CD4-positive, alpha-beta T cell treated with Interleukin-17A for 4 hours (primary cell): ENCODE measurements at places on chromosomes 4 and X.
A peak's percentile ranks its signal among the peaks of the same experiment; 100 is the strongest.

DNA sequence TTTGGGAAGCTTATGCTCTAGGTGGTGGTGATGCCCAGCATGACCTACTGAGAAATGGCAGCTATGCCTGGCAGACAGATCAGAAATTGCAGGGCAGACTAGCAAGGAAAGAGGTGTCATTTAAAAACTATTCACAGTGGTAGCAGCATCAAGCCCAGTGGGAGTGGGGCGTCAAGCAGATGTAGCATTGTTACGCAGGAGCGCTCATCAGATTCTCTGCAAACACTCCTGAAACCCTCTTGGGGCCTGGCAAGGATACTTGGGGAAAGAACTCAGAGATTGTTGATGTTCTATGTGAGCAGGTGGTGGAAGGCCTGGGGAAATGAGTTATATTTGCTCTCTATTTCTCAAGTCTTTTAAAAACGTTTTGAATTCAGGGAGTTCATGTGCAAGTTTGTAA, 437.6 kb downstream of the RAPGEF2 start:
- DNase-seq, result no peak

- DNase-seq, result no peak
Measured at GRCh38 chrX:18173494-18174180, 47.0 kb downstream of the BEND2 start.

- DNase-seq, result no peak
Measured at GRCh38 chr4:23290656-23291055, 597.9 kb downstream of the GBA3 start.

DNA sequence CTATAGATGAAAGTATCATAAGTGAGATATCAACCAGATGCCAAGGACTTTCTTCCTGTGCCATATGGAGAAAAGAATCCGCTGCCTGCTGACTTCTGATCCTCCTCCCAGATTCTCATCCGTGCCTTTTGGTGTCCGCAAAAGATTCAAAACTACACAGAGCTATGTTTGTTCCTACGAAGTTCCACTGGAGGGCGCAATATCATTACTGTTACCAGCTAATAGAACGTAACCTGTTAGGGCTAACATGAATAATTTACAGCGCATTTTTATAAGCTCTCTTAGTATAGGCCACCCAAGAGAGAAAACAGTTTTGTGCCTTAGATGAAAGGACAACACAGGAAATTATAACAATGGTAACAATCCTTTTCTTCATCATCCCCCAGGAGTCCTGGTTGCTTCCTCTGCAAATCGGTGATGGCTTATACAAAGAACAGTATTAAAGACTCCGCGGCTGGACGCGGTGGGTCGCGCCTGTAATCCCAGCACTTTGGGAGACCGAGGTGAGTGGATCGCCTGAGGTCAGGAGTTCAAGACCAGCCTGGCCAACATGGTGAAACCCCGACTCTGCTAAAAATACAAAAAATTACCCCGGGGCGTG, 22.8 kb upstream of the CENPVL3 start:
- DNase-seq, result peak; percentile 3

DNA sequence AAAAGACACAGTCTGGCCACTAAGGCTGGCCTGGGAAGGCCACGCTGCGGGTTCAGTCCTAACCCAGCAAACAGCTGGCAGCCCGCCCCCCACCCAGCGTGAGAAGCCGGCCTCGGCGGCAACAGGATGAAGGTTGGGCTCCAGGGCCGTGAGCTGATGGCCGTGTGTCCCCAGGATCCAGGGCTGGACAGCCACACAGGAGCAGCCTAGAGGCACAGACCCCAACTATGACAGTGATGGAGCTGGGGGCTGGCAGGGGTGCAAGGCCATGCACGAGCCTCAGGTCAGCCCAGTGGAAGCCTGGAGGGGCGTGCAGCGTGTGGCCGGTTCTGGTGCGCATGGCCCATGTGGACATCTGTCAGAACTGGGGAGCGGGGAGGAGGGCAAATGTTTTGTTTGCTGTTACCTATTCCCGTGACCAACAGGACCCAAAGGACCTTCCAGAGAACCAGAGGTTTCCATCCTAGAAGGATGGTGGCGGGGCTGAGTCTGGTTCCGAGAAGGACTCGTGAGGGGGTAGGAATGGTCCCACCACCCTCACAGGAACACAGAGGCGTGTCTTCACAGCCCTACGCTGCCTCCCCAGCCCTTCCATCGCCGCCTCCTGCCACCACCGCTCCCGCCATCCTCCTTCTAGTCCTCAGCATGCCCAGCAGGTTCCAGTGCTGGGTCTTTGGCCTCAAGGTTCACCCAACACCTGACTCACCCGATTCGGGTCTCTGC, 46.5 kb downstream of the ZFYVE28 start:
- no peak for DNase-seq

- DNase-seq, result no peak
Measured at GRCh38 chrX:39749135-39749534, 348.6 kb downstream of the BCOR start.

GRCh38 chr4:92035666-92036065, 268.1 kb upstream of the GRID2 start:
- DNase-seq, result no peak

- no peak for DNase-seq
Measured at GRCh38 chr4:129438456-129438981, 342.6 kb downstream of the C4orf33 start.

- DNase-seq, result no peak
Measured at GRCh38 chr4:158676076-158676475, 4.0 kb downstream of the ETFDH start.

- DNase-seq, result peak; percentile 60
Measured at GRCh38 chr4:681736-682451, 7.1 kb downstream of the SLC49A3 start.

- no peak for DNase-seq
Measured at GRCh38 chr4:158371158-158371557, 150.5 kb upstream of the RXFP1 start.

- DNase-seq, result no peak
Measured at GRCh38 chr4:81802285-81802846, 330.7 kb upstream of the RASGEF1B start.

DNA sequence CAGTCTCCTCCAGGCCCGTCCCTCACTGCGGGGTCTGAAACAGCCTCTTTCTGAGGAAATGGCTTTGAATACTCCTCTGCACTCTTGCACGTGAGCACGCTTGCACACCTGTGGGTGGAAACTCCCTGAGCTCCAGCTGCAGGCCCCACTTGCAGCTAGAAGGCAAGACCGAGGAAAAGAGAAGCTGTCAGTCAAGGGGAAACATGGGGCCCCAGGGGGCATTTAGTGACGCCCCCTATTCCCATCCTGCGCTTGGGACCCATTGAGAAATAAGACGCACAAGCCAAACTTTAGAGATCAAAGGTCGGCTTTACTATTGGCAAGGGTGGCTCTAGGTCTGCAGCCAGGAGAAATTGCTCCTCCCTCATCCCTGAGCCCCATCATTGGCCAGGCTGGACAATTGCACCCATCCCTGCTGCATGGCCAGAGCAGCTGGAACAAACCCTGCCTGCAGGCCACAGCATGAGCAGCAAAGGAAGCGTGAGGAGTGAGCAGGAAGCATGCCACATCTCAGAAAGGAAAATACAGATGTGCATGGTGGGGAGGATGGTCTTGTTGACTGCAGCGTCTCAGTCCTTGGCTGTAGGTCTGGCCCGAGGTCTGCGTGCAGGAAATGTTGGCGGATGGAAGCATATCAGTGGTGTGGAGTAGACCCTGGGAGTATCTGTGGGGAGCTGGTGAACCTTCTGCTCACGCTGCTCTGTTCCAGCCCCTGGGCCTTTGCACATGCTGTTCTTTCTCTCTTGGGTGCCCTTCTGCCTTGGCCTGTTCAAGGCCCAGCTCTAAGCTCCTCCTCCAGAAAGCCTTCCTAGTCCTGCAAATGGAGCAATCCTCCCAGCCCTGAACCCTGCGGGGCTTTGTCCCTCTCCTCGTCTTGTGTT, 93.9 kb downstream of the PSAPL1 start:
- DNase-seq, result no peak

- no peak for DNase-seq
Measured at GRCh38 chr4:38313999-38314561, 349.9 kb upstream of the KLF3 start.

GRCh38 chr4:86981789-86982188, 47.0 kb downstream of the AFF1 start:
- no peak for DNase-seq

DNA sequence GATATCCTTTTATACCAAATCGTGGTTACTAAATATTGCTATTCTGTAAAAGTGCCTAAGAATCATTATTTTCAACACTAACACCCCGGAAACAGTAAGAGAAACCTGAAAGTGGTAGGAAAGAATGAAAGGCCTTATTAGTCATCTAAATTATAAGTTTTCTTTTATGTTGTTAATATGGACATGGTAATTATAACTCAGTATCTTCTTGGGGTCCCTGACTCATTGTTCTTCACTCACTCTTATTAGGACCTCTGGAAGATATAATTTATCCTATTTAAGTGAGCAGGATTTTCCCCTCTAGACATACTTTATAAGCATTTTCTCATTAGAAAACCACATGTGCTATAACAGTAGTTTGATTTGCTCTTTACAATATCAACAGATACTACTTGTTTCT, 51.0 kb downstream of the SMARCA5 start:
- no peak for DNase-seq

GRCh38 chrX:153735274-153735673, 10.6 kb downstream of the ABCD1 start:
- no peak for DNase-seq

DNA sequence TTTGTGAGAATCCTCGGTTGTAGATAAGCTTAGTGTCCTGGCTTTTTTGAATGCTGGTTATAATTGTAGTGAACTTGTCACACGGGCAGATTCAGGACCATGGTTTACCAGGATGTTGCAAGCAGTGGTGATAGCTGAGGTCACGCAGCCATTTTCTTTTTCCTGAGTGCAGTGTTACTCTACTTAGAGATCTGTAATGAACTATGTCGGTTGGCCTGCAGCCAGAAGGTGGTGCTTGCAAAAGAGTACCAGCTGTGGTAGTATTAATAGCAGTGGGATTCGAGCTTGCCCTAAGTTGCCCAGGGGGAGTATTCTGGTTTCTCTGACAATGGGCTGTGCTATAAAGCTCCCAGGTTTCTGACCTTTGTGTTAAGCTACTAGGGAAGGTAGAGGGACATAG, 368.9 kb downstream of the SLITRK2 start:
- DNase-seq, result no peak

GRCh38 chr4:25090516-25090915, 59.8 kb upstream of the LGI2 start:
- no peak for DNase-seq

DNA sequence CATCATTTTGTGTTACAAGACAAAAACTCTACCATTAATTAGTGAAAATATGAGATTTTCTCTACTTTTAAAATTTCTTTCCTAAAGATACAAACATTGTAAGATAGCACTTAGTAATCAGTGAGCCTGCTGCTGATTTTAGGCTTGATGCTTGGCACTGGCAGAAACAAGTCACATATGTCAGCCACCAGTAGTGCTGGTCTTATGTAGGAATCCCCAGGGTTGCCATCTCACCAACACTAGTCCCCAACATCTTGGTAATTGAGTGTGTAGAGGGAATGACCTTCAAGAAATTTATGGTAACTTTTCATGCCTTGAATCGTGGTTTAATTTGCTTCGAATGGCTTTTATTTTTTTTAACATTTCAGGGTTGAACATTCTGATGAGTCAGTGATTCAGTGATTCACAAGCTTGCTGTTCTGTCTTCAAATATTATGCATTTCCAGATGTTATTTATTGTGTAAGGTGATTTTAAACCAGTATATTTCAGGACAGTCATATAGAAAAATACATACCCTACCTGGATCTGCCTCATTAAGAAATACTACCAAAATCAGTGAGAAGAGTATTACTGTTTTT, 11.9 kb downstream of the EXOC1 start:
- no peak for DNase-seq

DNA sequence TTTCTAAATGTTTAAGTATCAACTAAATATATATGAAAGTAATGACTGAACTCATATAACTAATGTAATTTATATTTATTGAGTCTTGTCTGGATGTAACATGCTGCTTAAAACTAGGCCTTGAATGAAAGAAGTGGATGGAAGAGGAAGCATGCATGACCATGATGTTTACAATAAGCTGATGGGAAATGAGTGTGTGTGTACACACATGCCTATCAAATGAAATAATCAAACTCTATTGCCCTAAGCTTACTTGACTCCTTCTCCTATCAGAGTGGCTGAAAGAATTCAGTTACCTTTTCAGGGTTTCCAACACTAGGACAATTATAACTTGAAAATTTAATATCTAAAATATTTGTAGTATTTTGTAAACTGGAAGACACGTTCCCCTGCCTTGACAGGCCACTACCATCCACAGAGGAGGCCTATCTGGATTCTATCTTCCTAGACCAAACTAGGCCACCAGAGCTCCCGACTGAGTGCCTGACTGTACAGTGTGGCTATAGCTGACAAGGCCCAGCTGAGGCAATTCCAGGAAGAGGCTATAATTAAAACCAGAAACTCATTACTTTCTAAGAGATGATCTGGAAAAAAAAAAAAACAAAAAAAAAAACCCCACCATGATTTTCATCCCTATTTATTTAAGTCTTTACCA, 7.6 kb downstream of the ARSJ start:
- DNase-seq, result no peak
